ENCODE measurements at places on chromosomes 5 and 9.

DNA sequence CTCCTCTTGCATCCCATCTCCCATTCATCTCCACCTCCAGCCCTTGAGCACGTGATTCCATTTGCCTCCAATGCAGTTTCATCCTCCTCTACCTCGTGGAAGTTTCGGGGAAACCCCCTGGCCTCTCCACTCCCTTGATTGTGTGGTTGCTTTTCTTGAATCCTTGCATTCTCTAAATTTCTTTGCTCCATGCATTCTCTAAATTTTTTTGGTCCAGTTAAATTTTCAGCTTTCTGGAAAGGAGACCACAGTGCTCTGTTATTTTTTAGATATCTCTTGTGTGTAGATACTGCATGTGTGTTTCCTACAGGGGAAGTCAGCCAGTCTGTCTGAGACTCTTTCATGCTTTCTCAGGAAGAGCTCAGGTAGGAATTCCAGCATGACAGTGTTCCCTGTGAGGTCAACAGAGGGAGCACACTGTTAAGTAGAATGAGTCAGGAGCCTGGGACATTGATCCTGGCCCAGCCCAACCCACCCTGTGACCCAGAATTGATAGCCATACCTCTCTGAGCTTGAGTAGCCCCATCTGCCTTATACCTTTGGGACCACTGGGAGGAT, 52.8 kb downstream of the AMBP start:
- DNase-seq, result peak; percentile 2

DNA sequence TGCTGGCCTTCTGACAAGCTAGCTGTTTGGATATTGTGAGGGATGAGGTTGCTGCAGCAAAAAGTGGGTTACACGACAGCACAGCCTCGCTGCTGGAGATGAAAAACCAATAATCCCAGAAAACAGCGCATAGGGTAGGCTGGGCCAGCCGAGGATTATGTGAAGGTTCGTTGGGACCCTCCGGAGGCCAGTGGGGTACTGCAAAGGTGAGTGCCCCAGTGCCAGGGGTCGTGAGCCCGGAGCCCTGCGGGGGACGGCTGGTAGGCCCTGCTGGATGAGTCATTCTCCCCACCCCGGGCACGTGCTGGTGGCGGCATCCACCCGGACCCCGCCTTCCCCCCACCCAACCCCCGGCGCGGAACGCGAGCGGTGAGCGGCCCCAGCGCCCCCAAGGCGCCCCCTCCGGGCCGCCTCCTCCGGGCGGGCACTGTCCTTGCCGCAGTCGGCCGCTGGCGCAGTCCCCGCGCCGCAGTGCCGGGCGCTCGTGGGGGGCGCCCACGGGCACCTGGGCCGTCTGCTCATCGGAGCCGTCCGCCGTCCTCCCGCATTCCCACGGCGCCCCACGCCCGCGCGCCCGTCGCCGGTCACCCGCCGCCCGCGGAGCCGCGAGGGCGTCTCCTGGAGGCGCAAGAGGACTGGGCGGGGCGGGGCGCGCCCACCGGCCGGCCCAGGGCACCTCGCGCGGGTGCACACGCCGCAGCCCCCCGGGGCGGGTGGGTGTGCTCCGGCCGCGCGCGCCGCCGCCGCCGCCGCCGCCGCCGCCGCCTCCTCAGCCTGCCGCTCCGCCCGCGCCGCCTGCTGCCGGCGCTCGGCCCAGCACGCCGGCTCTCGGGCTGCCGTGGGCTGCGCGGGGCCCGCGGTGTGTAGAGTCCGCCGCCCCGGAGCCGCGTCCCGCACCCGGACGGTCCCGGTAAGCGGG, at the start of gene PHF24:
PHF24 (plus strand) TSS at position 794 of the 919 bp plus-strand sequence. CDS start 13,014 bp downstream, outside the sequence.
- no peak for DNase-seq

GRCh38 chr5:141681295-141681694, 735 bp downstream of the ARAP3 start:
- no peak for DNase-seq

DNA sequence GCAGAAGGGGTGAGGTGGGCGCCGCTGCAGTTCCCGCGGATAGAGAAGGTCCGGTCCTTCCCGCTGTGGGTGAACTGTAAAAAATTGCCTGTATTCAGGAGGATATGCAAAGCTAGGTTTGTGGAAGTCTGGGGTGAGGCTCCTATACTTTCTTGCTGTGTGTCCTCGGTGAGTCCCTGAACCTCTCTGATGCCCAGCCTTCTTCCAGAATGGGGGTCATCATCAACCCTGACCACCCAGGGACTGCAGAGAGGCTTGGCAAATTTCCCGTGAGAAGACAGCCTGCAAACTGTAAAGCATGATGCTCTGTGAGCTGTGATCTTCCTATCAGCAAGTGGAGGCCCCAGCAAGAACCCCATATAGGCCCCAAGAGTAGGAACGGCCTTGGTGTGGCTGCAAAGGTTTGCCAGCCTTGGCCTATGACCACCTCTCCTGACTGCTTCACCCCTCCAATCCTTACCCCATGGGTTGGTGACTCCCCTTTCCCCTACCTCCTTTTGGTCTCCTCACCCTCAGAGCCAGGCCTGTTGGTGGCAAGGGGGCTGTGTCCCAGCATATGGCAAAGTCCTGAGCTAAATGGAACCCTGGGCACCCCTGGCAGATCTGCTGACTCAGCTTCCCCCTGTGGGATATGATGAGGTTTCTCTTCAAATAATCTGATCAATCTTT, 760 bp downstream of the ALDH1B1 start:
- no peak for DNase-seq

- no peak for DNase-seq
These were observed 156.0 kb downstream of the ZNF462 start for GRCh38 chr9:107018861-107019545.

- DNase-seq, result no peak
These were observed 144.9 kb downstream of the FGF1 start for GRCh38 chr5:142540922-142541422.

DNA sequence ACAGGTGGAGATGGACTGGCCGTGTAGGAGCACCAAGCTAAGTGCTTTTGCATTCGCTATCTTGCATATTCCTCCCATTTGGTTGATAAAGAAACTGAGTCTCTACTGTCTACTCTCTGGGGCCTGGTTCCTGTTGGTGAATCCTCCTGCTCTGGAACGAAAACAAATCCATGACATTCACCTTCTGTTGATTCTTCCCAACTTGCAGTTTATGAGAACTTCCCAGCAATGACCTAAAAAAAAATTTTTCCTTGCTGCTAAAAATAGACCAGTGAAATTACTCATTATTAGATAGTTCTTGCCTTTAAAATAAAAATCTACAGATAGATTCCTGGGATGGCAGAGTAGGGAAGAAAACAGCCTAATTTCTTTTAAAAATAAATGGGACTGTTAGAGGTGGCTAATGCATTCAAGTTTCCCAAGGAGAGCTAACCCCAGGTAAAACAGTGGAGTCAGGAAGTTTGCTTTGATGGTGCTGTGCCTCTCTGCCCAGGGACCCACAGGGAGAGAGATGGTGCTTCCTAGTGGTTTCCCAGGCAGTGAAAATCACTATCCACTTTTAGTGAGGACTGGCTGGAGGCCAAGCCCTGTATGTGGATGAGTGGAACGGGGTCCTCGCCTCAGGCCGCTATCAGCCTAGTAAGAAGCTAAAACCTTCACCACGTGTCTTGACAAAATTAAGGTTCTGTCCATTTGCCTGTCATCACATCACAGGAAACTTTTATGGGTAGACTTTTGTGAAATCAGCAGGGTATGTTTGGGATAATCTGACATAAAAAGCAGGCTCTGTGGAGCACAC, 68.4 kb upstream of the NR3C1 start:
- no peak for DNase-seq

- no peak for DNase-seq
These were observed 480.8 kb downstream of the CDH12 start for GRCh38 chr5:22372376-22372775.

- DNase-seq, result no peak
These were observed 295.8 kb upstream of the SGCD start for GRCh38 chr5:156031181-156031580.

- DNase-seq, result no peak
These were observed 123.5 kb downstream of the SMARCA2 start for GRCh38 chr9:2138646-2139045.

- no peak for DNase-seq
These were observed 16.9 kb downstream of the FBXW5 start for GRCh38 chr9:136927343-136928271.

DNA sequence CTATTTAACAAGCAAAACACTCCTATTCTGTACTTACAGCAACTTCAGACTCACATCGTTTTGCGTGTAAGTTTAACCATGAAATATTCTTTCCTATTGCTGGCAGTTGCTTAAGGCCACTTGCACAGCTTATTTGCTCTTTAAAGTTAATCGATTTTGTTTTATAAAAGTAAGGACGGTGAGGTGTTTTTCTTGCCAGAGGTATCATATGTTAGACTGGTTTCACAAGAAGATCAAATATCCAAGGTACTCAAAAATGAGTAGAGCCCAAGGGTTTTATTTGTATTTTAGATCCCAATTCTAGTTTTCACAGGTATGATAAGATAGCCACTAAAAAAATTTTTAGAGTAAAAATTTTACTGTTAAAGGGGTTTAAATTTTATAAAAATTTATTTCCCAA, 16.2 kb downstream of the CLINT1 start:
- DNase-seq, result no peak

GRCh38 chr5:88827997-88828396, 55.0 kb downstream of the MEF2C start:
- no peak for DNase-seq

- DNase-seq, result no peak
These were observed 56.9 kb upstream of the GGTA1 start for GRCh38 chr9:121556580-121556979.

- no peak for DNase-seq
These were observed 130.7 kb upstream of the ACO1 start for GRCh38 chr9:32253731-32254130.

GRCh38 chr5:57720656-57721055, 238.0 kb upstream of the ACTBL2 start:
- DNase-seq, result no peak

GRCh38 chr5:33713136-33713765, 178.5 kb downstream of the ADAMTS12 start:
- DNase-seq, result no peak

GRCh38 chr5:78137290-78137689, 157.2 kb downstream of the AP3B1 start:
- DNase-seq, result no peak

- DNase-seq, result no peak
These were observed 124.9 kb downstream of the MRPS30 start for GRCh38 chr5:44933686-44934085.

- no peak for DNase-seq
These were observed 345.4 kb upstream of the MEF2C start for GRCh38 chr5:89228355-89228754.

GRCh38 chr5:115686738-115687074, 60.9 kb upstream of the TMED7 start:
- DNase-seq, result no peak

DNA sequence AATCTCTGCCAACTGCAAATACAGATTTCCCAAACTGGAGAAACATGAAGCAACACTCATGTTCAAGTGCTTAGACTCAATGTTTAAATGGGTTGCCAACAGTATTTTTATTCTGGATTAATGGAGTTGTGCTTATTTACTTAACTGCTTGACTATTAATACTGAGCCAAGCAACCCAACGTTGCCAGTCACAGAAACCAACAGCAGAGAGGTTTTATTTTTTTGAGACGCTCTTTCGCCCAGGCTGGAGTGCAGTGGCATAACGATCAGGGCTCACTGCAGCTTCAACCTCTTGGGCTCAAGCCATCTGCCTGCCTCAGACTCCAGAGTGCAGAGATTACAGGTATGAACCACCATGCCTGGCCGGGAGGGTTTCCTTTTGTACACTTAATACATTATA, 8.5 kb upstream of the TMEM268 start:
- no peak for DNase-seq

DNA sequence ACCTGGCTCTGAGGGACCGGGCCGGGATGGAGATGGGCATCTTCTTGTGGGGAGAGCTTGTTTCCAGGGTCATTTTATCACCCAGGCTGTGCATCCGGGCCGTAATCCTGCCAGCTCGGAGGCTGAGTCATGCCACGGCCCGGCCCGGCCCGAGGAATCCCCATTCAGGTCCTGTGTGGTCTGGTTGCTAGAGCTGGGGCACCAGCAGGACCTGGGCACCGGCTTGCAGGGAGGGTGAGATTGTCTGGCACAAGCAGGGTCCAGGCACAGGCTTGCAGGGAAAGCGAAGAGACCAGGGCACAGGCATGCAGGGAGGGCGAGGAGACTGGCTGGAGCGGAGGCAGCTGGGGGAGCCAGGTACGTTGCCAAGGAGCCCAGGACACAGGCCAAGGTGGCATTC, 106.8 kb downstream of the RXRA start:
- no peak for DNase-seq

GRCh38 chr5:83378624-83379289, 92.8 kb upstream of the VCAN start:
- no peak for DNase-seq

GRCh38 chr9:86035827-86036440, 63.4 kb downstream of the GOLM1 start:
- DNase-seq, result no peak

GRCh38 chr5:83038924-83039323, 38.3 kb downstream of the TMEM167A start:
- no peak for DNase-seq

DNA sequence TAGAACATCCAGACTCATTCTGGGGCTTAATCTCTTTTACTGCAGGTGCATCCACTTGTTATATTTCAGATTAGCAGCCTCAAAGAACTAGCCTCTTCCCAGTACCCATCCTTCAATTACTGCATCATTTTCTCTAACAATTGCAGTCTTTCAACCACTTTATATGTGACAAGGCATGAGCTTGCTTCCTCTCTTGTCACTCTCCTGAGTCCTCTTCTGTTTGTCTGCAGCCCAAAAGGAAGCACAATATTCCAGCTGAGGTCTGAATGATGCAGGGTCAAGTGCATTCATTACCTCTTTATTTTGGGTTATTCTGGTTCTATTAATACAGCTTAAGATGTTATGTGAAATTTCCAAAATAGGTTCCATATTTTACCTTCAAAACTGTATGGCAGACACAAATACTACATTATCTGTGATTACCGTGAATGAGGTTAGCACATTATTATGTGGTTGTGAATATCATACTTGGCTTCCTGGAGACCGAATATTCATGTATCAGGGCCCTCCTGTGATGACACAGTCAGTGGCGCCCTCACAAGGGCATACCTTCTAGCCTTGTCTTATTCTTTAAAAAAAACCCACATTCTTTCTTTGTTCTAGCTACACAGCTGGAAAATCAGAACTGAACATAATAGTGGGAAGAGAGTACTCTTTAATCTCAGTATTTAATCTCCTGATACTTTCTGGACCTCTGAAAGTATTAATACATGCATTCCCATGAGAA, 323.8 kb downstream of the PDE4D start:
- DNase-seq, result no peak

DNA sequence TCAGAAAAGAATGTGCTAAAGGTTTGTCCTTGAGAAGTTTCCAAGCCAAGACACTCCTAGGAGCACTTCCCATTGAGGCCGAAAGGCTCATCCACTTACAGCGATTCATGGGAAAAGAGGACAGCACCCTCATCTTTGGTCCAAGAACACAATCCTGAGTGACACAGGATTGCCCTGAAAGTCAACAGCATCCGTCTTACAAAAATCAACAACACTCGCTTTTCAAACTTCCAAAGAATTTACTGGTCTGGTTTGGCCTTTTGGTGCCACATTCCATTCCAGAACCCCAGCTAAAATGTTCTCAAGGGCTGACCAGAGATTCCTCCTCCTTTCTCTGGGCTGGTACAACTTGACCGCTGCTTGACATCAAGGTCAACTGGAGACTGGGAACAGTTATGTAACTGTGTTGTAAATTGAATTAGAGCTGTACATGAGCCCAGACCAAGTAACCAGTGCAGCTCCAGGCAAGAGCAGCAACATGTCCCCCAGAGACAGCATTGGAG, 415.8 kb upstream of the PIK3R1 start:
- DNase-seq, result no peak

GRCh38 chr5:14202462-14202861, 59.3 kb downstream of the TRIO start:
- DNase-seq, result no peak

Data from ELF-1 (cell line).